ENCODE measurements at places on chromosomes 4 and X.

- no peak for DNase-seq
Measured at GRCh38 chr4:102525504-102525903, 24.3 kb downstream of the NFKB1 start.

DNA sequence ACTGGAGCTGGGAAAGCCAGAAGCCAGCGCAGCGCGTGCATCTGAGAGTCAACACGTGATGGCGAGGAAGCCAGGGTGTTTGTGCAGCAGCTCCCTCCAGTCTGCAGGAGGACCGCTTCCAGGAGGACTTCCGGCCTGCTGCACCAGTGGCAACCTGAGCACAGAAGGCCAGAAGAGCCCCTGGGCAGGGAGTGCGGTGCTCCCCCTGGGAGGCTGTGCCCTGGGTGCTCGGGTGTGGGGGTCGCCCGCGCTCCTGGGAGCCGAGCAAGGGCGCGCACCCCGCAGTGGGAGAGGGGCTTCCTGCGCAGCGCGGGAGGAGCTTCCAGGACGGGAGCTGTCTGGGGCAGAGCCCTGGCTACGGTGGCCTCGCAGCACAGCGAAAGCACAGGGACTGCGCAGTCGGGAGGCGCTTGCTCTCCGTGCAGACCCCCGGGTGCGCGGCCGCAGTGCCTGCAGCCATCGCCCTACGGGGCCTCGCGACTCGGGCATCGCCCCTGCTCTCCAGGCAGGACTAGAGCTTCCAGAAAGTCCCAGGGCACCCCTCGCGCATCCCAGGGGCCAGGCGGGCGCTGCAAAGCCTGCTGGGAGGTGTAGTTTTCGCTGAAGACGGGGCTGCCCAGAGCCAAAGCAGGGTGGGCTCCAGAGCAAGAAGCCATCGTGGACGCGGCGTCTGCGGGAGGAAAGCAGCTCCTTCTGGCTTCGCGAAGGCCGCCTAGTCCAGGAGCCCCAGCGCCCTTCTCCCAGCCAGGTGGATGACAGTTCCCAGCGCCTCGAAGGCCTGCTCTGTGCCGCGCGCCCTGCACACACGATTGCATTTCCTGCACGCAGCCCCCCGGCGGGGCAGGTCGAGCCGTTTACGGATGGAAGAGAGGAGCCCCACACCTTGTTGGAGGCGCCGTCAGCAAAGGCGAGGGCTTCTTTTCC, 24.1 kb upstream of the WFS1 start:
- DNase-seq, result no peak

DNA sequence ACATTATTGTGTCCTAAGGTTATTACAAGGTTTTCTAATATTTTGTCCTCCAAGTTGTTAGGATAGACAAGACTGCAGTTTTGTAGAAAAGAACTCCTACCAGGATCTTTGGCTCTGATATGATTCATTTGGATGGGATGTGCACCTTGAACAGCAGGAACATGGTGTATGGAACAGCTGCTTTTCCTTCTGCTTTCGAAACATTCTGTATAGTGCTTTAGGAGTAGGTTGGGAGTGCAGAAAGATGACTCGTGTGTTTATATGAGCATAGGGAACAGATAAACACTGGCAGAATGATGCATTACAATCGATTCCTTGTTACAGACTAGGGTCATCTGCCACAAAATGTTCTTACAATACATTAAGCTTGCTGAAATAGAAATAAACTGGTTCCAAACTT, 790.1 kb downstream of the DMD start:
- no peak for DNase-seq

DNA sequence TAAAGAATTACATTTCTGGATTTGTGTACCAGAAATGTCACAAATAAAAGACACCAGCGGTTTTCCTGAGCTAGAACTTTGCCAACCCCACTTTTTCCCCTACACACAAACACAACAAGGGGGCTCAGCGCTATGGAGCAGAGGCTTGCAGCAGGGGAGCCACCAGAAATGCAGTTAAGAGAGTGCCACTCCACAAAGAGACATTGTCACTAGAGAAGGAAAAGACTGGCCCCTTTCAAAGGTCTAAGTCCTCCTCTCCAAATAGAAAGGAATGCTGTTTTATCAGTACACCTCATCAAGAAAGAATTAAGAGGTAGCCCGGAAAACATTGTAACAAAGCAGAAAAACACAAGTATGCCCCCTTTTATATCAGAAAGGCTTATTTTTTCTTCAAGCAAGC, 419.5 kb downstream of the HNRNPD start:
- DNase-seq, result no peak

- DNase-seq, result no peak
Measured at GRCh38 chrX:24646745-24647182, 383 bp downstream of the PCYT1B start.

DNA sequence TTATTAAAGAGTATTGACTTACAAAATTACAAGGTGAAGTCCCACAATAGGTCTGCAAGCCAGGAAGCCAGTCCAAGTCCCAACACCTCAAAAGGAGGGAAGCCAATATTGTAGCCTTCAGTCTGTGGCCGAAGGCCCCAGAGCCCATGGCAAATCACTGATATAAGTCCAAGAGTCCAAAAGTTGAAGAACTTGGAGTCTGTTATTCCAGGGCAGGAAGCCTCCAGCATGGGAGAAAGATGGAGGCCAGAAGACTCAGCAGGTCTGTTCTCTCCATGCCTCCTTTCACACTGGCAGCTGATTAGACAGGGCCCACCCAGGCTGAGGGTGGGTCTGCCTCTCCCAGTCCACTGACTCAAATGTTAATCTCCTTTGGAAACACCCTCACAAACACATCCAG, 18.1 kb downstream of the TDO2 start:
- no peak for DNase-seq

DNA sequence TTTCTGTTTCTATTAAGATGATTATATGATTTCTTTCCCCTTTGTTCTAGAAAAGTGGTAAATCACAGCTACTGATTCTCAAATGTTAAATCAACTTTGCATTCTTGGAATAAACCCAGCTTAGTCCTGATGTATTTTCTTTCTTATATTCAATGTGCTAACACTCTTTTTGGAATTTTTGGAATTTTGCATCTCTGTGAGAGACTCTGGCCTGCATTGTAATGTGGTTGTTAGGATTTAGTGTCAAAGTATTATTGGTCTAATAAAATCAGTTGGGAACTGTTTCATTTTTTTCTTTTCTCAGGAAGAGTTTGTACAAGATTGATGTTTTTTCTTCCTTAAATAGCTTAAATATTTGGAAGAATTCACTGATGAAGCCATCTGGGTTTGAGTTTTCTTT, 109.6 kb downstream of the KIT start:
- no peak for DNase-seq

- no peak for DNase-seq
Measured at GRCh38 chr4:125268068-125268755, 46.5 kb upstream of the FAT4 start.

DNA sequence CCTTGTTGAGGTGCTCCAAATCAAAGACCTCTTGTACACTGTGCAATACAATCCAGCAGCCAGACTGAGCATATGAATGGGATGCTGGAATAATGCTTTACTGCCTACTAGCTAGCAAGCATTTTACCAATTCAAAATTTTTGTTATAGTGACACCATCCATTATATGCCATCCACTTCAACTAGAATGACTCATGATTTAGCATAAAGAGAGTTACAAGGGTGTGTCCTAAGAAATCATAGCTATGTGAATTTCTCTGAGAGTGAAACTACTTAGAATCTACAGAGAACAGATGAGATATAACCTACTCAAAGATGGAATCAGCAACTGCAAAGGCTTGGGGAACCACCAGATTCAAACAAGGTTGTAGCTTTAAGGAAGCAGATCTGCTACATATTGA, 221.9 kb downstream of the LHFPL1 start:
- DNase-seq, result no peak

- no peak for DNase-seq
Measured at GRCh38 chr4:26866781-26867180, 6.1 kb downstream of the STIM2 start.

GRCh38 chr4:74682567-74683359, 111.6 kb downstream of the BTC start:
- no peak for DNase-seq

DNA sequence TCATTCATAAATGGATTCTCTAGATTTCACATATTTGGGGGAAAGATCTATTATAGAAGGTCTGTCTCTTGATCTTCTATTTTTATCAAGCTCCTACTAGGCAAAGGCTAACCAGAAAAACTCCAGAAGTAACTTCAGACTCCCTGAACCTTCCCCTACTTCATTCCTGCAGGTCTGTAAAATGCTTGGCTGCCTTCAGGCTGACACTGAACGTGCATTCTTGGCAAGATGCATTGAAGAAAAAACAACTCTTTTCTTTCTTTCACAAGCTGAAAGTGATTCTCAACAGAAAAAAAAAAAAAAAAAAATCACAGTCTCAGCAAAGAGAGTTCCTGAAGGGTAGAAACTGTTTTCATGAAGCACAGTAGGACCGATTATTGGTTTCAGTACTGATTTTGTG, 12.7 kb downstream of the OPHN1 start:
- no peak for DNase-seq

DNA sequence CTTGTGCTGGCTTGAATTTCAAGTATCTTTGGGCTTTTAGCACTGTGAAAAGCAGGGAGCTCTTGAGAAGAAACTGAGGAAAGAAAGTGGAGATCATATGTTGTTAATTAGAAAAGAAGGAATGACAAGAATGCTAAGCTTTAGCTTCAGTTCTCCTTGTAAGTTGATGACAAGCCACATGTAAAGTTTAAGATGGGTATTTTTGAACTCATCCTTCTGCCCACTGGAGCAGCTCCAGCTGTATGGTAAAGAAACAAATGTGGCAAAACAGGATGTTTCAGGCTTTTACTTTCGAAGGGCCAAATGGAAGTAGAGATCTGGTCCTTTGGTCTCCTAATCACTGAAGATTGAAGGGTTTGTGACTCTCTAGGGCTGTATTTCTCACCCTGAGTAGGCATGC, 137.8 kb downstream of the GUCY2F start:
- no peak for DNase-seq

DNA sequence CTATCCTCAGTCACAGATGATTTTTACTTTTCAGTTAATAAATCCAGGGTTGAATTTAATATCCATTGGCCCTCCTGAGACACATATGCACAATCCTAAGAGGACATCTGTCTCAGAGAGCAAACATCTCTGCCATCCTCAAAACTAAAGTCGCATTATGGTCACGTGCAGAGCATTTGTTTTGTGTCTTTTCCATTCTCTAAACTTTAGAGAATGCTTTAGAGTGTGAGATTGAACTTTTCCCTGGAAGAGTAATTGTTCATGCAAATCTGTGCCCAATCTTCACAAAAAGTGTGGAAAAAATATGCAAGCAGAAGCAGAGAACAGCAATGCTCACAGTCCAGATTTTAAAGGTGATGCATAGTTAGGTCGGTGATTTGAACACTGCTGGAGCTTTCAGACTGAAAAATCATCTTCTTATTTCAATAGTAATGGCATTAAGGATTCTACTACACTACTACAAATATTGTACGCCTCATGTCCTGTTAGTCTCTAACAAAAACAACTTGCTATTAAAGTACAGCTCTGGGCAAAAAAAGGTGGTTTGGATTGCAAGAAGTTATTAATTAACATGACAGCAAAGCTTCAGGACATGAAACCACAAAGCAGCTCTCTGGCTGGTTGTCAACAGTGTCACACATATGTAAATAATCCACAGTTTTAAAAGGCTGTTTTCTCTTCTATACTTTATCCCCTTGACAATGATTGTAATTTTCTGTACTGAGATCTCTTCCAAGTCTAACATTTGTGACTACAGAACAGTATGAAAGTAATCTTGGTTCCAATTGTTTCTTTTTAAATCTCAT, 19.9 kb downstream of the DCHS2 start:
- no peak for DNase-seq

- peak; percentile 41 for DNase-seq
Measured at GRCh38 chrX:103254171-103254824, 657 bp downstream of the TCEAL8 start.

- DNase-seq, result no peak
Measured at GRCh38 chrX:23616361-23616760, 50.9 kb upstream of the PRDX4 start.

DNA sequence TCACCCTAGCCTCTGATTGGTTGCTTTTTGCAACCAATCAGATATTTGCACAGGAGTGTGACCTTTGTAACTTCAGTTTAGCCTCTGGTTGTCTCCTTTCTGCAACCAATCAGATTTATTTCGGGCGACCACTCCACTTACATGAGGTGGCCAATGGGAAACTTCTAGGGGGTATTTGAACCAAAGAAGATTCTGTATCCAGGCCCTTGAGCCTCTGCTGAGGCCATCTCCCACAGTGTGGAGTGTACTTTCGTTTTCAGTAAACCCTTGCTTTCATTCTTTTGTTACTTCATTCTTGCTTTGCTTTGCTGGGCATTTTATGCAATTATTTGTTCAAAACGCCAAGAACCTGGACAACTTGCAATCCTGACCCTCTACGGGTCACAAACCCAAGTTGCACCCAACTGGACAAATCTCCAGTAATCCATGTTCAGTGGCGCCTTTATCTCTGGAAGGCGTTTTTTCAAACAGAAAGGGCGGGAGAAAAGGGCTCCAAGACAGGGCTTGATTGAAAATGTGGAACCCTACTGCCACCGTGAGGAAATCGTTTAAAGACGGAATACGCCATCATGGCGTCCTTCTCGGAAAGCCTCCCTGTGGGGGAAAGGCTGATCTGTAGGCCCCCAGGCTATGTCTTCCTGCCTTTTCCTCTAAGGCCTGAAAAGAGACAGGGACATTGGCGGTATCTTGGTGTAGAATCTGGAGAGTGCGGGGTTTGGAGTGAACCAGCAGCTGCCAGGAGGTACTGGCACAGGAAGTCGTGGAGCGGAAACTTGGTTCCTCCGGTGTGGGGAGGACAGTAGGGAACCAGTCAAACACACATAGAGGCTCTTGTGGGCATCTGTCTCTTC, 184.6 kb downstream of the OR13H1 start:
- peak; percentile 64 for DNase-seq

DNA sequence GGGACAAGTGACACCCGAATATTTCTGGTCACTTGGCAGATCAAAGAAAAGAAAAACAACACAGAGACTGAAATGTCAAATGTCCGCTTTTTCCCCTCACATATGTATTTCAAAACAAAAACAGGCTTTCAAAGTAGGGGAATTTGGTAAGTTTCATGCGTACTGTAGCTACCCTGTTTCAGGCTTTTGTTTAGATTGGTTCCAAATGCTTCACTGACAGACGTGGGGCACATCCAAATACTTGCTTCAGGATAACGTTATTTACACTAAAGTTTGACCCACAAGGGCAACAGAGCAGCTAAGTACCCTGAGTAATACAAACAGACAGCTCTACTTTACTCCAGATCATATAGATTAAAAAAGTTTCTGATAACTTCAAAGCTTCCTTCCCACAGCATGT, 804.5 kb upstream of the POU3F4 start:
- no peak for DNase-seq

DNA sequence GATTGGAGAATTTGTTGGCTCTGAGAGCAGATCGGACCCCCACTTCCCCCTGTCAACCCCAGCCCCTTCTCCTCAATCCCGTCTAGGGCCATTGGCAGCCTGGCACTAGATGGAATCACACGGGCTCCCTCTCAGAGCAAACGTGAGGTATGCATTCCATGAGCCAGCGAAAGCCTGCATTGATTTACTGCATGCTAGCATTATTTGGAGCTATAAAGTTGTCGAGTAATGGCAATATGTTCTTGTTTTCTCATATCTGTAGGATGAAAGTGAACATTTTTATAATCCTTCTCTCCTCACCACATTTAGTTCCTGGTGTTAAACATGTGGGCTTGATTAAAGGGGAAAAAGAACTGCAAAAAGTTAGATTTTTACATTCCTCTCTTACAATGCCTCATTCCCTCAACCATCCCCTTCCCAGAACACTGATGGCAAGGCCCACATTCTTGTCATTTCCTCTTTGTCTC, 159.2 kb downstream of the SPRY1 start:
- no peak for DNase-seq

Measured in NCI-H774 (cell line).